ENCODE measurements at places on chromosomes 4 and X.

GRCh38 chr4:151052785-151053184 lies 37.7 kb upstream of the LRBA start:
- no peak for DNase-seq

DNA sequence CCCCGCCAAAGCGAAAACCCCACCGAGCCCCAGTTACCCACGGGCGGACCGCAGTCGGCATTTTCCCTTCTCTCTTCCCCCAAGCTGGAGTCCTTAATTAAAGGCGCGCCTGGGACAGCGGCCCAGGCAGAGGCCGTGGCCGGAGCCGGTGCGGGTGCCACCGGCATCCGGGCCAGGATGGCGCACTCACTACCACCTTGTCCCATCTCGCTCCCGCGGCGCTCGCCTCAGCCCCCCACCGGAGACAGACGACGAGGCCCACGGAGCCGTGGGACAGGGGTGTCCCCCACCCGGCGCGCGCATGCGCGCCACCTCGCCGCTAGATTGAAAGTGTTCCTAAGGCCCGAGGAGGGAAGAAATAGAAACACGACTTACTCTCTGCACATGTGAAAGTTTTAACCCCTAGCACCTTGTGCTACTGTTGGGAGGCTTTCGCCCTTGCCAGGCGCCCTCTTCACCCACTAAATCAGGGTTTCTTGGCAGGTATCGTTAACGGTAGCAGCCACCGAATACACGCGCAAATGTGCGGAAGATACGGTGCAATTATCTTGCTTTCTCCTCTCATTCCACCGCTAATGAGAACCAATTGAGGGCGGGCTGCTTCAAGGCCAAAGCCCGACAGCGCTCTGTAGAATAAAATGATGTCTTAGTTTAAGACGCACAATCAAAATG lies 64.3 kb upstream of the CCDC160 start:
- DNase-seq: no peak

GRCh38 chr4:139176302-139177048 lies 543 bp downstream of the ELF2 start:
- peak; percentile 84 for DNase-seq

- no peak for DNase-seq
Measured at GRCh38 chr4:173135241-173135847, 33.3 kb upstream of the GALNT7 start.

GRCh38 chr4:118767109-118767508 lies 68.8 kb downstream of the SEC24D start:
- no peak for DNase-seq

- DNase-seq: no peak
Measured at GRCh38 chr4:4655901-4656300, 114.1 kb upstream of the STX18 start.

DNA sequence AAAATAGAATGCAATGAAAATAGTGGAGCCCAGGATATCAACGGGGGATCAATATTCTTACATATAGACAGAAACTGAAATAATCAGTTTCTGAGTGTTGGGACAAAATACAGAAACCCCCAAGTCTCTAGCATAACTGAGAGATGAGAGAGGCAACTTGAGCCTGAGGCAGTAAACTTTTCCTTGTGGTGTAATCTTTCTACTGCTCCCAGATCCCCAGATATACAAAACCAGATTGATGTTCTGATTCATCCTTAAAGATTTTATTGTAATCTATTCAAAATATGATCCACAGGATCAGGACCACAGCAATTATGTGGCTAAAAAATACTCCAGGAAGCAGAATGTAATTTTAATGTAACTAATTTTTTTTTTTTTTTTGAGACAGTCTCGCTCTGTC lies 2282.6 kb downstream of the ARAP2 start:
- no peak for DNase-seq

DNA sequence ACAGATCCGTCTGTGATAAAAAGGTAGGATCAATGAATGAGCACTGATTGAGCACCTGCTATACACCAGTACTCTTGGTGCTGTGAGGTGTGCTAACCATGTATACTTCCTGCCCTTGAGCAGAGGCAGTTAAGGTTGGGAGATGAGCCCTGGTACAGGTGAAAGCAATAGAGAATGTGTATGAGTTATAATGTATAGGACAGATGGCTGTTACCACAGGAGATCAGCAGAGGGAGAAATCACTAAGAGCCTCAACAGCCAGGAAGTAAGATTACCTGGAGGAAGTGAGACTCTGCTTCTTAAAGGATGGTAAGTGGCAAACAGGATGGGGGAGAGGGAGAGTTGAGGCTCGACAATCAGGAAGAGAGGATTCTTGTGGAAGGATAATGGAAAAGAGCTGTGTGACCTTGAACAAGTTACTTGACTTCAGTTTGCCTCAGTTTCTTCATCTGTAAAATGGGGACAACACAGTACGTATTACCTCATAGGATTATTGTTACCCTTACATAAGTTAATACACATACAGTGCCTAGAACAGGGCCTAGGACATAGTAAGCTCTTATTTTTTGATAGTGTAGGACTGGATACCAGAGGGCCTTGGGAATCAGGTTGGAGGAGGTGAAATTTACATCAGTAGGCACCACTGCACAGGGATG lies 9.1 kb downstream of the CXCR3 start:
- no peak for DNase-seq

DNA sequence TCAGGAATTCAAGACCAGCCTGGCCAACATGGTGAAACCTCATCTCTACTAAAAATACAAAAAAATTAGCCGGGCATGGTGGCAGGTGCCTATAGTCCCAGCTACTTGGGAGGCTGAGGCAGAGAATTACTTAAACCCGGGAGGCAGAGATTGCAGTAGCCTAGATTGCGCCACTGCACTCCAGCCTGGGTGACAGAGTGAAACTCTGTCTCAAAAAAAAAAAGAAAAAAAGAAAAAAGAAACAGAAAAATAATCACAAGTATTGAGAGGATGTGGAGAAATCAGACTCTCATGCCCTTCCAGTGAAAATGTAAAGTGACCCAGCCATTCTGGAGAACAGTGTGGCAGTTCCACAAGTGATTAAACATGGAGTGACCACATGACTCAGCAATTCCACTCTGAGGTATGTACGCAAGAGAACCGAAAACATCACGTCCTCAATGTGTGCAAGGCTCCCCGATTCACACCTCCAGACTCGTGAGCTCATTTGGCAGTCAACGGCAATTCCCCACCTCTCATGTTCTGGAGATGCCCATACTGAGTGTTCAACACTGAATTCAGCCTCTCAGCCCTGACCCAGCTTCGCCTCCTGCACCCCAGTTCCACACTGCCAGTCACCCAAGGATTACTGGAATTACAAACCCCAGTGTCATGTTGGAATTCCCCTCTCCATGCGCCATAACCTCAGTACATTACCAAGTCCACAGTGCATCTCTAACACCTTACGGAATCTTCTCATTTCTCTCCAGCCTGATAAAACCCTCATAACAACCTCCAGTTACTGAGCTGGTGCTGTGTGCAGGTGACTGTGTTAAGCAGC lies 21.1 kb downstream of the ACOX3 start:
- DNase-seq: no peak

DNA sequence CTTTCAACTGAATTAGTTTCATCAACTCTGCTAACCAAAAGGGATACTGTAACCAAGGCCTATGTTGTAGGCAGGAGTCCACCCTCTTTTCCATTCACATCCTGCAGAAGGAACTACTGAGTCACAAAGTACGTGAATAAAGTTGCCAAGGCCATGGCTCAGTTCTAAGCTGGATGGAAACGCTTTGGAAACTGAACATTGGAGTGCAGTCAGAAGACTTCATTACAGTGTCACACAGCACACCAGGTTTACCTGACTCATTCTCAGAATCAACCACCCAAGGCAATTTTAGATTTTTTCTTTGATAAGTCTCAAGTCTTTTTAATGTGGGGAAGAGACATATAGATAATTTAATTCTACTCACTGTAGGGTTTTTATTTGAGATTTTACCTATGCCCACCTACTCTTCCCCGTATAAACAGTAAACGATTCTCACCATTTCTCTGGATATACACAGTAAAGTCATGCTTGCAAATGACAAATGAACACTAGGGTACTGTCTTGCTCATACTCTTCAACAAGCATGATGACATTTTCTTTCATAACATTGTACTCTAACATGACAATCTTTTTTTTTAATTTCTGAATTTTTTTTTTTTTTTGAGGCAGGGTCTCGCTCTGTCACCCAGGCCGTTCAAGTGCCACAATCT lies 58.9 kb upstream of the RBM47 start:
- no peak for DNase-seq

DNA sequence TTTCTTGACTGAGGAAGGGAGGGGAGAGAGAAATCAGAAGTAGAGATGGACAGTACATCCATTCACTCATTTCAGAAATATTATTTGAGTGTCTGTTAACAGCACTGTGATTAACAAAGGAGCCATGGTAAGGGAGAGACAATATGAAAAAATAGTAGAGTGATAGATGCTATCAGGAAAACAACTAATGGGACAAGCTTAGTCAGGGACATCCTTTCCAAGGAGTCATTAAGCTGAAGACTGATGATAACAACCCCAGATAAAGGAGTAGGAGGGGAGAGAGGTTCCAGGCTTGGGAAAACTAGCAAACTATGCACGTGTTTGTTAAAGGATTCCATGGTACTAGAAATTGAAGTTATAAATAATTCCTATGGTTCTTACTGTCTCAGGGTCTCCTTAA lies 122.2 kb downstream of the CBR4 start:
- no peak for DNase-seq

DNA sequence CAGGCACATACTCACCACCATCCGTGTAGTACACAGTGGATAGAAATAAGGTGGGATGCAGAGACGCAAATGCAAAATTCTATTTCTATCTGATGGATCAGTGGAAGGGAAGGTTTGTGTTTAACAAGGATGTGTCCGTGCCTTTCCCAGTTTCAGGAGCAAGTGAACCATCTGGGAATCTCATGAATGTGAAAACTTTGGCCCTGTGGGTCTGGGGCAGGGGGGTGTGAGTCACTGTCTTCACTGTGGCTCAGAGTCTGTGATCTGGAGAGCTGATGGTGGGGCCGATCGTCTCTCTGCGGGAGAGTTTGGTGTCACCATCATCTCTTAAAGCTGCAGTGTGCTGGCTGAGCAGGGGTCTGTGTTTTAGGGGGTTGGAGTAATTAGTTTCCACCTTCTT lies 179.3 kb upstream of the STS start:
- DNase-seq: no peak

- no peak for DNase-seq
Measured at GRCh38 chr4:42159271-42160001, 7.0 kb upstream of the BEND4 start.

GRCh38 chrX:65607070-65607742 lies 60.2 kb upstream of the MSN start:
- DNase-seq: no peak

- DNase-seq: no peak
Measured at GRCh38 chrX:37763400-37763799, 16.5 kb upstream of the CYBB start.

- DNase-seq: peak; percentile 73
Measured at GRCh38 chr4:7843831-7844593, 95.6 kb downstream of the AFAP1 start.

- DNase-seq: no peak
Measured at GRCh38 chrX:154412468-154412867, 1.1 kb downstream of the TAFAZZIN start.

- no peak for DNase-seq
Measured at GRCh38 chr4:150080337-150080736, 2.1 kb downstream of the DCLK2 start.

DNA sequence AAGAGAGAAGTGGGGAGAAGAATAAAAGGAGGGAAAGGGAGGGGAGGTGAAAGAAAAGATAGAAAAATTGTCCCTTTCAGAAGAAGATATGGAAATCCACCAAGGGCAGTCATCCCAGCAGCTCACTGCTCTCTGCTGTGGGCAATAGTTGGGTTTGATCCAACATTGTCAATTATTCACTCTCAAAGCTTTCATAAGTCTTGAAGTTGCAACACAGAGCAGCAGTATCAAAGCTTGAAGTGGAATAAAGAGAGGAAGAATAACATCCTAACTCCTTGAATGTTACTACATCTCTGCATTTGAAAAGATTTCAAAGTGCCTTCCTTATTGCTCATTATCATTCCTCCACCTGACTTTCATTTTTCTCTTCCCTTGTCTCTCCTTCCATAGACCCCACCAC lies 62.3 kb upstream of the HHIP start:
- no peak for DNase-seq

DNA sequence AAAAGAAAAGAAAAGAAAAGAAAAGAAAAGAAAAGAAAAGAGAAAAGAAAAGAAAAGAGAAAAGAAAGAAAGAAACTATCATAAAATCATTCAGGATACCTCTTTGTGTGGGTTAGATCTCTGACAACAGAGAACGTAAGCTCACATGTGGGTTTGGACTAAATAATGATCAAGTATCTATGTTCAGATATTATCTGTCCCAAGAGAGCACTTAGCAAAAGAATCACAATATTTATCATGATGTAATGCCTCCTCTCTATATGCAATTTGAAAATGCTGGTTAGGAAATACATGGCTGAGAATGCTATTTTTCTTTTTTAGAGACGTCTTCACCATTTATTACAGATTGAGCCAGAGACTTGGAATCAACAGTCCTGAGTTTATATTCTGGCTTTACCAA lies 191.3 kb downstream of the KCNIP4 start:
- DNase-seq: no peak

DNA sequence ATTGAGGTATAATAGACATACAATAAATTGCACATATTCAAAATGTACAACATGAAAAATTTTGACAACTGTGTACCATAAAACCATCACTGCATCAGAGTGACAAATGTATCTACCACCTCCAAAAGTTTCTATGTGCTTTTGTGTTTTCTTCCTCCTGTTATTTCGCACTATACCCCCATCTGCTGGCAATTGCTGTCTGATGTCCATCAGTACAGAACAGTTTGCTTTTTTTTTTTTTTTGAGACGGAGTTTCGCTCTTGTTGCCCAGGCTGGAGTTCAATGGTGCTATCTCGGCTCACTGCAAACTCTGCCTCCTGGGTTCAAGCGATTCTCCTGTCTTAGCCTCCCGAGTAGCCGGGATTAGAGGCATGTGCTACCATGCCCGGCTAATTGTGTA lies 154.3 kb upstream of the GIMD1 start:
- no peak for DNase-seq

GRCh38 chr4:131339137-131339536 lies 1810.0 kb upstream of the PCDH10 start:
- no peak for DNase-seq

DNA sequence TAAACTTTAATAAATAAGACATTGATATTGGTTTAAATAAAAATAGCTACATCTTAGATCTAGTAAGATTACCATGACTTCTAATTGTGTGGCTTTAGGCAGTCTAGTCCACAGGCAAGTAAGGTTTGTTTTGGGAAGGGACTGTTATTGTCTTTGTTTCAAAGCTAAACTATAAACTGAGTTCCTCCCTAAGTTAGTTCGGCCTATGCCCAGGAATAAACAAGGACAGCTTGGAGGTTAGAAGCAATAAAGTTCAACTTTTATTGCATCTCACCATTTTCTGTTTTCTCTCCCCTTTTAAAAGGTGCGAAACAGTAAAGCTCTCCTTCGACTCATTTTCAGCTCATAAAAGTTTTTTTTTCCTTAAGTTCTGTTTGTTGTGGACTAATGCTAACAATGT lies 70.4 kb upstream of the S100G start:
- DNase-seq: no peak

DNA sequence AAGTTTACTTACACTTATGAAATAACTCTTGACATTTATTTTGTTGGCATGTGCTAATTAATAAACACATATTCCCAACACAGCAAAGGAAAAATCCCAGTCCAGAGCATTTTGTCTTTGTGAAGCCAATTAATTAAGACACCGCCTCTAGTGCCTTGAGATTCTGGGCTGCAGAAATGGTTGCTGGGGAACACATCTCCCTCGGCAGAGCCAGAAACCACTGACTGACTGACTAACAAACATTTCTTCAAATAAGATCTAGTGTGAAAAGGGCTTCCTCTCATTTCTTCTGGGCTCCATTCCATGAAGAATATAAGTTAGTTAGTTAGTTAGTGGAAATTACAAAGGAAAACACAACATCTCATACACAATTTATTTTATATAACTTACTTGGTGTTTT lies 28.4 kb upstream of the NAP1L5 start:
- DNase-seq: no peak
